ENCODE measurements at places on chromosomes 16 and 17.
A peak's percentile ranks its signal among the peaks of the same experiment; 100 is the strongest.

DNA sequence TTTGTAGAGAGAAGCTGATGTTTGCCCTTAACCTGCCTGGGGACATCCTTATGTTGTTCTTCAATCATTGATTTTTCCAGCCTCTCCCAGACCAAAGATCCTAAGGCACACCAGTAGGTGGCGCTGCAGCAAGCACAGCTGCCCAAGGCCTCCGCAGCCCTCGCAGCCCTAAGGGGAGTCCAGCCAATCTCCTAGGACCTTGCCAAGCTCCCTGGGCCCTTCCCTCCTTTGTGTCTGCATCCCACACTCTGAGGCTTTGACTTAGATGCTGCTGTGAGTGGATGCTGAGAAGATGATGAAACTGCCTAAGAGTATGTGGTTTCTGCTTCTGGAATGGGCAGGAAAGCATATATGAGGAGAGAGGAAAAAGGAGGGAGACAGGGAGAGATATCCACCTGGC lies 47.1 kb downstream of the SPACA3 start:
- peak; percentile 68 for DNase-seq

GRCh38 chr16:8622315-8622656 lies 788 bp downstream of the METTL22 start:
- DNase-seq: no peak

GRCh38 chr17:81513372-81513752 lies 763 bp upstream of the ACTG1 start:
- peak; percentile 86 for DNase-seq

DNA sequence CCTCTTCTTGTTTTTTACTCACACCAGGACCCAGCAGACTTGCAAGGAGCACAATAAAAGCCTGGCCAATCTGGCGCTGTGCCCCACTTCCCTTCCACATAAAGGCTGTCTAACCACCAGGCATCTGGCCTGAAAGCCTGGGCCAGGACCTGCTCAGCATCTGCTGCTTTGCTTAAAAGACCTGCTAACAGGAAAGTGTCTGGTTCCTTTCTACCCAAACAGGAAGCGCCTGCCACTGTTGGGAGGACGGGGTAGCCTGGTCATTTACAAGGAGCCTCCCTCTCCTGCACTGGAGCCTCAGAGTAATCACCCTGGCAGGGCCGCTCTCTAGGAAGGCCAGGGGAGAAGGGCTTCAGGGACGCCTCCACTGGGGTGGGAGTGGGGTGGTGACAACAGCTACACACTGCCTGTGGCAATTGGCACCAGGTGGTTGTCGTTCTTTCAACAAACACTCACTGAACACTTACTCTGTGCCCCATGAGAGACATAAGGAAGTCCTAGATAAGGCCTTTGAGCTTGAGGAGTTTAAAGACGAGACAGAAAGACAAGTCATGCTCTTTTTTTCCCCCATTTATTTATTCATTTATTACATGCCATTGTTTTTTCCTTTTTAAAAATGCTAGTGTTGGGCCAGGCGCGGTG lies 6.3 kb upstream of the MMP28 start:
- peak; percentile 83 for DNase-seq

- DNase-seq: peak; percentile 48
Measured at GRCh38 chr16:19696961-19697360, 21.1 kb downstream of the KNOP1 start.

DNA sequence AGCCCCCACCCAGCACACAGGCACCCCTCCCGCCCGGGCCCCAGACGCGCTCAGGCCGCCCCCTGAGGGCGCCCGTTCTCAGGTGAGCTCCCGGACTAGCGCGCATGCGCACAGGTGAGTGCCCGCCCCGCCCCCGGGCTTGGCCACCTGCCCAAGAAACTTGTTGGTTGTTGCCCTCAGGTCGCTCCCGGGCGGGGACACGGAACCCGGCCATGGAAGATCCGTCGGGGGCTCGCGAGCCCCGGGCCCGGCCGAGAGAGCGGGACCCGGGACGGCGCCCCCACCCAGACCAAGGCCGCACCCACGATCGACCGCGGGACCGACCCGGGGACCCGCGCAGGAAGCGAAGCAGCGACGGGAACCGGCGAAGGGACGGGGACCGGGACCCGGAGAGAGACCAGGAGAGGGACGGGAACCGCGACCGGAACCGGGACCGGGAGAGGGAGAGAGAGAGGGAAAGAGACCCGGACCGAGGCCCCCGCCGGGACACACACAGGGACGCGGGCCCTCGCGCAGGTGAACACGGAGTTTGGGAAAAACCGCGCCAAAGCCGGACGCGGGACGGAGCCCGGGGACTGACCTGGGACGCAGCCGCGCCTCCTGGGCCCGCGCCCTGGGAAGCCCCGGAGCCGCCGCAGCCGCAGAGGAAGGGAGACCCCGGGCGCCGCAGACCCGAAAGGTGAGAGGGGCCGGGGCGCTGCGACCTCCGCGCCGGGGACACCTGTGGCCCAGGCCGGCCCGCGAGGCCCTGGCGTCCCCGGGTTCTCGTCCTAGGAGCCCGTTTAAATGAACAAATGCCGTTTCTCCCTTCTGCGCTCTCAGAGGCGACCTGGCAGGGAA lies at the start of gene MARVELD3:
Gene MARVELD3, plus strand, starts transcription at position 167 of the 840 bp plus-strand sequence. Its CDS starts 46 bp downstream, at position 213.
- peak; percentile 97 for DNase-seq

All from mucosa of descending colon (tissue), 3 donors.